HFFc6 (cell line): ENCODE measurements at places on chromosomes 7 and 10.

DNA sequence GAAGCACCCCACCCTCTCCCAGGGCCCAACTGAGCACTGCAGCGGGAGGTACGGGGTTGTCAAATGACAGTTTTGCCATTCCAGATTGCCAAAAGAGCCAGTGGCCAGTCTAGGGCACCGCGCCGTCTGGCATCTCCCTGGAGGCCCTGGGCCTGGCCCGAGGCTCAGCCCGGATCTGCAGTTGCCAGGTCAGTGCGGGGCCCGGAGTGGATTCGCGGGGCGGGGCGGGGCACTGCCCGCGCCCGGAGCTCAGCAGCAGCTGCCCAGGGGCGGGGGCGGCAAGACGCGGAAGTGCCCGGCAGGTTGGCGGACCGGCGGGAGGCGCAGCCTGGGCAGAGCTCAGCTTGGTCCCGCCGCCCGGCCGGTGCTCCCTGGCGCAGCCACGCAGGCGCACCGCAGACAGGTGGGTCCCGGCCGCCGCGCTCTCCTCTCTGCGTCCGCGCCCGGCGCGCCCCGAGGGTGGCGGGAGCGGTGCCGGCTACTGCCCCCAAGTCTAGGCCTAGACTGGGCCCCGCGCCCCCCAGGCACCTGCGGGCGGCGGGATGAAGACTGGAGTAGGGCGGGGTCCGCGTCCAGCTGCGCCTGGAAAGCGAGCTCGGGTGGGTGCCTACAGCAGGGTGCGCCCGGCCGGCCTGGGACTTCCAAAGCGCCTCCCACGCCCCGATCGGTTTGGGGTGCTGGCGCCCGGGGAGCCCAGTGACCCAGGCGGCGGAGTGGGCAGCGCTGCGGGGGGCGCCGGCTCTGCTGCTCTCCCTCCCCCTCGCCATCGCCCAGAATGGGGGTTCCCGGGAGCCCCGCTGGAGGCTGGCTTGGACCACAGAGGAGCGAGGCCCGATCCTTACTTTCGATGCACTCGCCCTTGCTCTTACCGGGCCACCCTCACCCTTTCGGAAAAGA is at the start of gene IRF5:
Gene IRF5, plus strand, starts transcription at position 281 of the 897 bp plus-strand sequence. CDS start 4,155 bp downstream, outside the sequence.
- no peak for DNase-seq

GRCh38 chr7:2928256-2928612 is 84.1 kb upstream of the GNA12 start:
- no peak for DNase-seq

GRCh38 chr10:30434273-30435072 is 489 bp downstream of the MAP3K8 start:
- DNase-seq, result peak; percentile 16

DNA sequence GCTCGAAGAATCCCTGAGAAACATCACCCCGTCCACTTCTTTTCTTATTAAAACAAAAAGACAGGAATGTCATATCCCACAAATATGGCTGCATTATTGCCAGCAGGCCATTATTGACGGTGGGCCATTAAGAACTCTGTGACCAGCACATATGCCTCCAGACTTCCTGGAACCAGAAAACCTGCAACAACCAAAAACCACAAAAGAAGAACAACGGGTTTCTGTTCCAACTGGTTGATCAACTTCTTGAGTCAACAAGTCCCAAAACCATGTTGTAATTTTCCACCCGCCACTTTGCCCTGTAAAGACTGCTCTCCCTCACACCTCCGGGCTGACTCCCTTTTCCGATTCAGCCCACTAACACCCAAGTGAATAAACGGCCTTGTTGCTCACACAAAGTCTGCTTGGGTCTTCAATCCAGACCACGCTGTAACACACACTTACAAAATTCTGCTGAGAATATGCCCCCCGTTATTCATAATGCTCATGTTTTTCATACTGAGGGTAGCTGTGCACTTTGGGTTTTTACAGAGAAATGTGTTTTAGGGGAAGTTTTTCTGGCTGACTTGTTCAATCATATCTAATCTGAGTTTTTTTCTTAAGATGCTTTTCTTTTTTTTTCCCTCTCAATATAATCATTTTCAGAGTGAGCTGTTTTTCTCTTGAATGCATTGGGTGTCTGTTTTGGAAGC is 20.7 kb downstream of the ZNF107 start:
- DNase-seq, result no peak

GRCh38 chr10:5297466-5297865 is 67.3 kb upstream of the UCN3 start:
- DNase-seq, result no peak

DNA sequence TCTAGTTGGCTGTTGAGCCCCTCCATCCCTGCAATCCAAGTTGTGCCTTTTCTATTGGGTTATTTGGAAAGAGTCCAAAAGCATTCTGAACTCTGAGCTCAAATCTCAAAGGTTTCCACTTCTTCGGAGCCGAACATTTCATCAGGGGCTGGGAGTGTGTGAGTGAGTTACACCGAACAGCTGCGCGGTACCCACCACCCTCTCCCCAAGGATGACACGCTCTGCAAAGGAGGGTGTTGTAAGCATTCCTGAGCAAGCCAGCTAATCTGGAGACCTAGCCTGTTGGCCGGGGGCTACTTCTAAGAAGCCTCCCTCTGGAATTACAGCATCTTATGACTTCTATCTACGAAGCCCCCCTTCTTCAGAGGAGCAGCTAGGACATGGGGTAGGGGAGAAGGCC is 270.5 kb downstream of the CREB5 start:
- no peak for DNase-seq

GRCh38 chr10:24000271-24000813 is 208.6 kb upstream of the KIAA1217 start:
- DNase-seq, result no peak
